Left ventricle myocardium inferior (tissue), 1 donor: ENCODE measurements at places on chromosomes 6 and 20.

- DNase-seq = no peak
- H3K4me1 ChIP-seq = peaks cover 50% of the 10 kb centered on the region
- peak overlapping the region; percentile 94 for H3K27ac ChIP-seq
- H3K4me3 ChIP-seq = peak overlapping the region; percentile 86
- peaks cover 15% of the 10 kb centered on the region for H3K36me3 ChIP-seq
- H3K27me3 ChIP-seq = no peaks in the 10 kb centered on the region
Observed at GRCh38 chr20:56360908-56361205, 2.1 kb downstream of the FAM210B start.

DNA sequence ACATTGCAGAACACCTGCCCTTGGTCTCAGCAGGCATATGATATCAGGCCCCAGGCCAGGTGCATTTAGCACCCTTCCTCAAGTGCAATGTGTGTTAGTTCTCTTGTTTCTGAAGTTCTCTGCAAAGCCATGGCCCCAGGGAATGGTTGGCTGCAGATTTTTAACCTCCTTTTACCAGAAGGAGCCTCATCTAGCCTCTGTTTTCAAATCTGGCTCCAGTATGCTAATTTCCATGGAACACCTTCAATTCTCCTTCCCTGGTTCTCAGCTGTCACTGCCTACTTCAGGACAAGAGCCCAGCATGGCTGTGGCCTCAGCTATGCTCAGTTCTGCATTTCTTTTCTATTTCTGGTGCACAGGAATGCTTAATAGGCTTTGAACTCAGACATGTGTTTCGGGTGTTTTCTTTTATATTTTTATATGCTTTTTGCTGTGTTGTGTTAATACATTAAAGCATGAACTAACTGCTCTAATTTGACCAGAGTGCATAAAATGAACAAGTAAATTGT is 51.6 kb upstream of the OGFRL1 start:
- no peak for DNase-seq
- no peaks in the 10 kb centered on the region for H3K27me3 ChIP-seq
- no peak overlapping the region for H3K27ac ChIP-seq

DNA sequence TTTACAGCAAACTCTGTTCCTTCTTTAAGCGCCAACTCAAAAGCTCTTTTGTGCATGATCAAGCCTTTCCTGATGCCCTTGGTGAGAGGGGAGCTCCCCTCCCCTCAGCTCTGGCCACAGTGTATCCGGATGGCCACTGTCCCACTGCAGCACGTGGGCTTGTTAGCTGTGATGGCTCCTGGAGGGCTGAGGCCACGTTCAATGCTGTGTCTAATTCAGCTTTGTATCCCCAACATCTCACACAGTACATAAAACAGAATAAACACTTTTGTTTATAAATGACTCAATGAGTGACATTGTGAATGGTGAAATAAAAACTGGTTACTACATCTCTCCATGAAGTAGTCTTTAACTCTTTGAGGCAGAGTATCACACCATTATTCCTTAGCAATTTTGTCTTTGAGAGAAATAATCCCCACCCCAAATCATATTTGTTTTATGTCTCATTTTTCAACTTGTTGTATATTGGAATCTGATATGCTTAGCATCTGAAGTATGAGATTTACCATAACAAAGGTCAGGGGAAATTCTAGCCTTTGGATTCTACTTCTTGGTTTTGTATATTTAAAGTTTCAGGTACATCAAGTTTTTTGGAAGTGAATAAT is 44.5 kb downstream of the EDN1 start:
- H3K36me3 ChIP-seq = no peaks in the 10 kb centered on the region
- no peak for DNase-seq
- H3K4me3 ChIP-seq = no peak overlapping the region
- H3K27ac ChIP-seq = no peak overlapping the region
- H3K27me3 ChIP-seq = no peaks in the 10 kb centered on the region

GRCh38 chr6:126546541-126547120 is 206.7 kb downstream of the CENPW start:
- H3K27ac ChIP-seq = no peak overlapping the region
- H3K4me1 ChIP-seq = no peaks in the 10 kb centered on the region
- no peak overlapping the region for H3K4me3 ChIP-seq
- H3K27me3 ChIP-seq = no peaks in the 10 kb centered on the region

DNA sequence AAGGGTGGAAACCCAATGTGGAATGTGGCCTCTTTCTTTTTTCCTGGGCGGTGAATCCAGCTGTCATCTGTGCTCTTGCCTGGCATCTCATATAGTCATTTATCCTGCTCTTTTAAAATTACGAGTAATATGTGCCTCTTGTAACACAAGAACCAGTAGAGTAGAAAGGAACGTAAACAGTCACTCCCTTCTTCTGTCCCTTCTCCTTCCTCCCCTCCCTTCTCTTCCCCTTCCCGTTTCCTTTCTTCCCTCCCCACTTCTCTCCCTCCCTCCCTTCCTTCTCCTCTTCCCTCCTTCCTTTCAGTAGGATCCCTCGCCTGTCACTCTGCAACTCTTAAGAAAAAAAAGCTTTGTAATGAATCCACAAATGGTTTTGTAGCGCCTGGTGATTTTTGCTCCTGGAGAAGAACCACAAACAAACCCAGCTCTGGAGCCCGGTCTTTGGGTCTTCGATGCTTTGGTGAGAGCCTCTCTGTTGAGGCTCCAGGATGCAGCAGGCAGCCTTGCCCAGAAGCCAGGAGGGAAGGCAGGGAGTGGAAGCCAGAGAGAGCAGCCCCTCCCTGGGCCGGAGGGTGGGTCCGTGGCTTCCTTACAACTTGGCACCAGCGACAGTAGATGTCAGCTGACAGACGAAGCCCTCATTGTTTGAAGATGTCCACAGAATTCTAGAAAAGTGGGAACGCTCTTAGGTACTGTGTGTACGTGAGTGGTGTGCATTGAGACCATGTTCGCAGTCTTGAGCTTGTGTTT is 15.0 kb downstream of the DUSP22 start:
- H3K4me3 ChIP-seq = no peak overlapping the region
- no peaks in the 10 kb centered on the region for H3K36me3 ChIP-seq
- H3K27me3 ChIP-seq = no peaks in the 10 kb centered on the region
- H3K4me1 ChIP-seq = peaks cover 43% of the 10 kb centered on the region

- no peaks in the 10 kb centered on the region for H3K27me3 ChIP-seq
- peak; percentile 38 for DNase-seq
- peak overlapping the region; percentile 79 for H3K27ac ChIP-seq
- peak overlapping the region; percentile 67 for H3K4me3 ChIP-seq
- peaks cover 97% of the 10 kb centered on the region for H3K4me1 ChIP-seq
- H3K36me3 ChIP-seq = peaks cover 11% of the 10 kb centered on the region
Observed at GRCh38 chr20:11918981-11919380, 1.3 kb downstream of the BTBD3 start.

GRCh38 chr20:19660808-19661378 is 97.2 kb upstream of the RIN2 start:
- peaks cover 4% of the 10 kb centered on the region for H3K4me1 ChIP-seq
- no peak overlapping the region for H3K27ac ChIP-seq
- no peaks in the 10 kb centered on the region for H3K36me3 ChIP-seq
- no peak for DNase-seq
- H3K4me3 ChIP-seq = no peak overlapping the region

DNA sequence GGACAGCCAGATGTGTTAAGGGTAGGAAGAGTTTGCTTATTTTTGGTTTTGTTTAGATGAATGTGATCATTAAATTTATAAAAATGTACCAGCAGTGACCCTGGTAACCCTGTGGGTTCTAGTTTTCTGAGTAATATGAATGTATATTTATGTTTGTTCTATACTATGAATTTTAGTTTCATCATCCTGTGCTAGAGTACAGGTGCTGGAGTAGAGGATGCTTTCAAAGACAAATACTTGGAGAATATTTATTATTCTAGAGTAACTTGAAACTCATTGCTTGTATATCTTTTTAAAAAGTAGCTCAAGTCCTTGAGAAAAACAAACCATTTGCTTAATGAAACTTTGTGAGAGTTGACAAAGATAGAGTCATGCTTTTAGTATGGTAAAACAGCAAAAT is 7.8 kb downstream of the LRRC1 start:
- DNase-seq = no peak
- no peaks in the 10 kb centered on the region for H3K27me3 ChIP-seq
- H3K4me1 ChIP-seq = peaks cover 12% of the 10 kb centered on the region
- no peaks in the 10 kb centered on the region for H3K36me3 ChIP-seq

- H3K4me1 ChIP-seq = peaks cover 19% of the 10 kb centered on the region
- DNase-seq = no peak
- H3K27ac ChIP-seq = no peak overlapping the region
Observed at GRCh38 chr6:117549611-117550010, 52.7 kb downstream of the GOPC start.

- H3K36me3 ChIP-seq = no peaks in the 10 kb centered on the region
- no peak overlapping the region for H3K4me3 ChIP-seq
- H3K4me1 ChIP-seq = no peaks in the 10 kb centered on the region
- no peaks in the 10 kb centered on the region for H3K27me3 ChIP-seq
- no peak overlapping the region for H3K27ac ChIP-seq
Observed at GRCh38 chr6:150345781-150346180, 23.0 kb upstream of the IYD start.

DNA sequence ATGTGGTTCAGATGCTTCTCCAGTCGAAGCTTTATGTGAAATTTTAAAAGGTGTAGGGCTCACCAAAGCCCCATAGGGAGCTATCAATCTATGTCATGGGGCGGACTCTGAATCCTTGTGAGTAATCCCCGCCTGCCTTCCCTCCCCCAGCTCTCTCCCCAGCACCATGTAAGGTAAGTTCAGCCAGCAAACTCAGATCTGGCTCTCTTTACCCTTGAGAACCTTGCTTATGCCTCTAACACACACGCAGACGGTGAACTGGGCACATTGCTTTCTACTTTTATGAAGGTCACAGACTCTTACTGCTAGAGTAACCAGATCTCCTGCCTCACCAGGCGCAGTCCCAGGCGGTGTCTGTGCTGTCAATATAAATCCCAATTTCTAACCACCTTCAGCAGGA is 82.6 kb upstream of the CNKSR3 start:
- peak overlapping the region; percentile 44 for H3K4me3 ChIP-seq
- H3K36me3 ChIP-seq = no peaks in the 10 kb centered on the region
- peak overlapping the region; percentile 90 for H3K27ac ChIP-seq
- H3K27me3 ChIP-seq = no peaks in the 10 kb centered on the region
- DNase-seq = peak; percentile 44

DNA sequence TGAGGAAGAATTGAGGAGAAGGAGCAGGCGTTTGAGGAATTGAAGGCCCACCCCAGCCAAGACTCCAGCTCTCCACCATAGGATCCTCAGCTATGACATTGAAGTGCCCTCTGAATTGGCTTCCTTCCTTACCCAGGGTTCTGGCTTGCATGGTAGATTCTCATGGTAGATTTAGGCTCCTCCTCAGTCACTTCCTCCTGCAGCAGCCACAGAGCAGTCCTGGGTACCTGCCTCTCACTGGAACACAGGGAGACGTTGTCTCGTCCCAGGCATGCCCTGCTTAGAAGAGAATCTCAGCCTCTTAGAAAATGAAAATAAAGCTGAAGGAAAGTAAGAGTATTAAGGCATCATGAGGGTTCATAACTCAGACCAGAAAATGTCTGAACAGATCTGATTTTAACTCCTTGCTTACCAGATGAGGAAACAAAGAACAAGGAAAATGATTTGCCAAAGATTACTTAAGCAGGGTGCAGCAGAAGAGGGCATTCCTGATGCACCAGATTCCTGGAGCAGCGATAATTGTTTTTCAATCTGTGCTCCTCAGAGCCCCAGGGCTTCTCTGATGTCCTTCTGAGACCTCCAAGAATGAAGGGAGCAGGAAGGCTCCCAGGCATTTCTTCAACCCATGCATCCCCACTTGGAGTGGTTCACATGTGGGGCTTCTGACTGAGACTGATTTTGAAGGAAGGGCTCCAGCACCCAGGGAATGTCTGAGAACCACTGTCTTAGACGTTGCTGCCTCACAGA is 219.8 kb downstream of the HIVEP2 start:
- peaks cover 31% of the 10 kb centered on the region for H3K4me1 ChIP-seq
- DNase-seq = no peak
- H3K27me3 ChIP-seq = no peaks in the 10 kb centered on the region
- no peaks in the 10 kb centered on the region for H3K36me3 ChIP-seq

GRCh38 chr6:132569170-132569569 is 952 bp upstream of the TAAR6 start:
- no peak for DNase-seq
- no peaks in the 10 kb centered on the region for H3K36me3 ChIP-seq
- H3K4me3 ChIP-seq = no peak overlapping the region
- H3K4me1 ChIP-seq = no peaks in the 10 kb centered on the region
- H3K27me3 ChIP-seq = peaks cover 47% of the 10 kb centered on the region

DNA sequence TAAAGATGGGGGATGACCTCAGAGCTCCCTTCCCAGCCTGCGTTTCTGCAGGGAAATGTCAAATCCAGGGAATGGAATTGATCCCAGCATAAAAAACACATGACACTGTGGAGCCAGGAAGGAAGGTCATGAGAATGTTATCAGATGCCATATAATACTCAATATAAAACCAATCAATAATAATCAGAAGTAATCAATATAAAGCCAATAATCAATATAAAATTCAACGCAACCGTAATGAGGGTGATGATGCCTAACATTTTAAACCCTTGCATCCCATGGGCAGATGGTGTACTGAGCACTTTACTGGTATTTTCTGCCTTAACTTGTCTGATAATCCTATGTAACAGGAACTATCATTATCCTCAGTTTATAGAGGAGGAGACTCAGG is 30.1 kb upstream of the SULF2 start:
- H3K4me1 ChIP-seq = no peaks in the 10 kb centered on the region
- H3K4me3 ChIP-seq = no peak overlapping the region
- H3K36me3 ChIP-seq = no peaks in the 10 kb centered on the region
- no peak overlapping the region for H3K27ac ChIP-seq
- DNase-seq = no peak

GRCh38 chr6:51932956-51933355 is 154.5 kb downstream of the PKHD1 start:
- DNase-seq = no peak
- no peaks in the 10 kb centered on the region for H3K4me1 ChIP-seq
- H3K27ac ChIP-seq = no peak overlapping the region
- no peak overlapping the region for H3K4me3 ChIP-seq

- H3K27ac ChIP-seq = no peak overlapping the region
- no peaks in the 10 kb centered on the region for H3K4me1 ChIP-seq
Observed at GRCh38 chr6:36244641-36245280, 25.1 kb upstream of the PNPLA1 start.

- H3K4me1 ChIP-seq = no peaks in the 10 kb centered on the region
- no peaks in the 10 kb centered on the region for H3K27me3 ChIP-seq
- no peak overlapping the region for H3K27ac ChIP-seq
- no peaks in the 10 kb centered on the region for H3K36me3 ChIP-seq
- peak overlapping the region; percentile 62 for H3K4me3 ChIP-seq
- no peak for DNase-seq
Observed at GRCh38 chr20:14336686-14337085, 726 bp downstream of the FLRT3 start.
